SHP77 (cell line): ENCODE measurements at places on chromosomes 3 and 15.
A peak's percentile ranks its signal among the peaks of the same experiment; 100 is the strongest.

DNA sequence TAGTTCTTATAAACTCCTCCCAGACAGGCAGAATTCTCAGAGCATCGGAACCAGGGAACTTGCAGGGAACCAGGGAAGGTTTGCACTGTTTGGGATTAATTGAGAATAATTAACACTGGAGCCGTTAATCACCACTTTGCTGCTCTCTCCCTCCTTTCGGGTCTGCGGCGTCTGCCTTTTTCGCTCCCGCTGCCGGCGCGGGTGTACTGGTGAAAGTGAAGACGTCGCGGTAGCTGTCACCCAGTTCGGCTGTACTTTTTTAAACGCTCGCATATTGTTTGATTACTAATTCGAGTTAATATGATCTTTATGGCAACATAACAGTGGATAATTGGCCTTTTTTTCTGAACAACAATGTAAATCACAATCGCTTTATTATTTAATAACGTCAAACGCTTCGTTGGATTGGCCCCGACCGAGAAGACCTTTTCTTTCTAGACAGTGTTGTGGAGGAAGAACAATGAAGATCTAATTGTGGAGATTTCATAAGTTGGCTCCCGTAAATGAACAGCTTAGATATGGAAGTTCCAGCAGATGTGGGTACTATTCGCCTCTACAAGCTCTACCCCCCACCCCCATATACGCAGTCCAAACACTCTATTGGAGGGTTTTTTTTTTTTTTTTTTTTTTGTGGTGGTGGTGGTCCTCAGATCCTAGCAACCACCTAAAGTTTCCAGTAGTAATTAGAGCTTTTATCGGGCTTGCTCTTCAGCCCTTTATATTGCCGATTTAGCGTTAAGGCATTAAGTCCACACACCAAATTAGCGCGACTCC lies 12.7 kb downstream of the SOX2 start:
- DNase-seq: no peak

DNA sequence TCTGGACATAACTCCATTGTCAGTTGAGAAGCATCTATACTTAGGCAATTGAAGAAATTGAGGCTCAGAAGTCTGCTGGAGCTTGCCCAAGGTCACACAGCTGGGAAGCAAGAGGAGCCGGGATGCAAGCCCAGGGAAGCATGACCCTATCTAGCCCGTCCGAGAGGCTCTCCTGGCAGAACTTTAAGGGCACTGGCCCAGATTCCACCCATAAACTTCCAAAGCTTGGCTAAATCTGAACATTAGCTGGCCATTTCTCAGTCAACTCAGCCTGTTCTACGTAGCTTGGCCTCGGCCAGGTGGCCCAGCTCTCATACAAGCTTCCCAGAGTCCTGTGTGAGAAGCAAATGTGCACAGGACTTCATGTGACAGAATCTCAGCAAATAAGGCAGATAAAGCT lies 75.8 kb downstream of the LRIG1 start:
- DNase-seq: no peak

DNA sequence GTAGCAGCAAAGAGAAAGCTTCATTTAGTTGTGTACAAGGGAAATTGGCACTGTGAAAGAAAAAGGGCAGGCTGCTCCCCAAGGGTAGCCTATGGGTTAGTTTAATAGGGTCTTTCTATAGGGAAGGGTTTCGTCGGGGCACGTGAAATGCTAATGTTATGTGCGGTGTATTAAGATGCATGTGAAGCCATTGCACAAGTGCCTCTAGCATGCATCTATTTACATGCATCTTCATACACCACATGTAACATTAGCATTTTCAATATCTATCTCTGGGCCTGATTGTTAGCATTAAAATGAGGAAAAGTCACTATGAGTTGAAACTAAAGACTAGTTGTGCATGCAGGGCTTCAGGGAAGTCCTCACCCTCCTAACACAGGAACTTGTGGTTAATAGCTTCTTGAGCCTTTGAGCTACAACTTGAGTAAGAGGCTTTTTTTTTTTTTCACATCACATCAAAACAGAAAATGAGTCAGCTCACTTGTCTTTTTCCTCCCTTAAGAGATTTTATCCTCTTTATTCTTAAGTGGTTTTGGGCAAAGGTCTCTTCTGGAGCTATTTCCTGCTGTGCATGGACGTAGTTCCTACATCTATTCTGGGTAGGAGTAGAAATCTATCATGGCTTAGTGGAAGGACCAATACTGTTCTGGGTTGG lies 613.4 kb downstream of the ZPLD1 start:
- DNase-seq: no peak

DNA sequence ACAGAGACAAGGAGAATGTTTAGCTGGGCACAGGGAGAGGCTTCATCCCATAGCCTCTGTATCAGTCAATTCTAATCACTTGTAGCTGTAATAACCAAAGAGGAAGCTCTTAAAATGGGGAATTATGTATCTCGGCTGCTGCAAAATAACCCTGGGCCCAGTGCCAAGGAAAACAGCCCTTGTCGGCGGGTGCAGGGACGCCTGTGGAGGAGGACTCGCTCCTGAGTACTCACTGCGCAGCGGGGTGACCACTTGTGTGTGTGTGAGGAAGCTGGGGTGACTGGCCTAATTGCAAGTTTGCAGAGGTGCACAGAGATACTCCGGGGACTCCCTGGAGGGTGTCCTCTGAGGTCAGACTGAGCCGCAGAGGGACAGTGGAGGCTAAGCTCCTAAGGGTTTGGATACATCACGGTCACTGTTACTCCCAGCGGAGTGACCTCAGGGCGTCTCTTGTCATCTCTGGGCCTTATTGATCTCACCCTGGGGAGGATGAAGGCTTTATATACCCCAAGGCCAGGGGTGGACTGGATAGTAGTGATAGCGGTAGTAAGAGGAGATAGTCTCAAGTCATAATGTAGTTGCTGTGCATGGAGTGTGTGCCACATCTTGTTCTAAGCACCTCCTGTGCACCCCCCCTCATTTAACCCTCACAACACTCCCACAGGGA lies 37.2 kb downstream of the SLC6A6 start:
- peak; percentile 74 for DNase-seq

DNA sequence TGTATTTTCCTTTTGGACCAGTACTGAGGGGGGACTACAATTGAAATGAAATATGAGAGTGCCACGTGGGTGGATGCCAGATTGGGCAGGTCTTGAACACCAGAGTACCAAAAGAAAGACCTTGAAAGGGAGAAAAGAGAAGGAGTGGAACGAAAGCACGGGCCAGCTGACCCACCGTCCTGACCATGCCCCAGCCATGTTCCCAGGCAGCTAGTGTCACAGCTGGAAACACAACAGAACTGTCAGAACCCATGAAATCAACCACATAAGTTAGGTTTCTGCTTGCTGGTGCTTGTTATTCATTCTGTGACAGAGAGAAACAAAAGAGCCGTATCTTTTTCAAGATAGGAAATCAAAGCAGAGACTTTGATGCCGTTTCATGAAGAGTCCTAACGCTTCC lies 268.8 kb downstream of the MEX3B start:
- DNase-seq: no peak

- no peak for DNase-seq
These were observed 13.1 kb downstream of the SLC7A14 start for GRCh38 chr3:170572665-170573253.

GRCh38 chr3:131387796-131388489 lies 6.4 kb downstream of the NUDT16 start:
- no peak for DNase-seq
